CD4-positive, alpha-beta T cell treated with Interleukin-1 beta for 1 hour (primary cell): ENCODE measurements at places on chromosomes 13 and 19.

- DNase-seq: no peak
These were observed 4.5 kb downstream of the CPB2 start for GRCh38 chr13:46100191-46100815.

DNA sequence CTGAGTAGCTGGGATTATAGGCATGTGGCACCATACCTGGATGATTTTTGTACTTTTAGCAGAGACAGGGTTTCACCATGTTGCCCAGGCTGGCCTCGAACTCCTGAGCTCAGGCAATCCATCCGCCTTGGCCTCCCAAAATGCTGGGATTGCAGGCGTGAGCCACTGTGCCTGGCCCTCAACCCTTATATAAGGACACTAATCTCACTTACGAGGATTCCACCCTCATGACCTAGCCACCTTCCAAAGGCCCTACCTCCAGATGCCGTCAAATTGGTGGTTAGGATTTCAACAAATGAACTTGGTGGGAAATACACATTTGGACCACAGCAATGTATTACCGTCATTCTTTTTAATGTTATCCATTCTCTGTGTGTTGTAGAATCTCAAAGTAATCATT, 61.0 kb downstream of the ING1 start:
- no peak for DNase-seq

- DNase-seq: no peak
These were observed 149.2 kb downstream of the MIPEP start for GRCh38 chr13:23740002-23740401.

GRCh38 chr13:113766035-113766800, 7.2 kb downstream of the TMEM255B start:
- no peak for DNase-seq

GRCh38 chr13:24056616-24057137, 103.8 kb upstream of the SPATA13 start:
- DNase-seq: no peak

DNA sequence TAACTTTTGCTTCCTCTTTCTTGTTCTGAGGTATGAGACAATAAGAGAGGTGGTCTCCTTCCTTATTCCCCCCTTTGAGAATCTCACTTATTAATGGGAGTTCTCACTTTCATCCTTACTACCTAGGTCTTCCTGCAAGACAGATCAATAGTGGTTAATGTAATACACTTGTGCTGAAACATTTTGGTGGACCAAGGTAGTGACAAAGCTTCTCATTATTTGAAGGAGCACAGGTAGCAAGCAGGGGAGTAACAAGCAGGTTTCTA, 17.9 kb downstream of the ZNF700 start:
- no peak for DNase-seq

- peak; percentile 62 for DNase-seq
These were observed 7.7 kb upstream of the CIRBP start for GRCh38 chr19:1261538-1261797.

DNA sequence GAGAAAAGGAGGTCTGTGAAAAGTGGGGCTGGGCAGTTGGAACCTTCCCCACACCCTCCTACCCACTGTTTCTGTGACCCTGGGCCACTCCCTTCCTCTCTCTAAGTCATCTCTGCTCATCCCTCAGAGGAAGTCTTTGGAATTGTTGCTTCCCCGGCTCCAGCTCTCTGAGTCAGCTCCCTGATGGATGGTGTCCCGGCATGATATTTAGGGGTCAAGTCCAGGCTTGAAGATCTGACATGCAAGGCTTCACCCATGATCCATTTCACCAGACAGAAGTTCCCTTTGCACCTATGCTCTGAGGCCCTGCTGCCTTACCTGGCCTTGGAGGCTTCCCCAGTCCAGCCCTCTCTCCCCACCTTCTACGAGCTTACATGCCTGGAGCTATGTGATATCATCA, 13.3 kb downstream of the EXOC3L2 start:
- DNase-seq: no peak

GRCh38 chr13:20227288-20227687, 4.8 kb downstream of the GJB6 start:
- DNase-seq: no peak

GRCh38 chr13:111215081-111216047, 100.3 kb downstream of the ARHGEF7 start:
- DNase-seq: no peak

GRCh38 chr13:107102676-107103075, 534.7 kb upstream of the ARGLU1 start:
- no peak for DNase-seq

DNA sequence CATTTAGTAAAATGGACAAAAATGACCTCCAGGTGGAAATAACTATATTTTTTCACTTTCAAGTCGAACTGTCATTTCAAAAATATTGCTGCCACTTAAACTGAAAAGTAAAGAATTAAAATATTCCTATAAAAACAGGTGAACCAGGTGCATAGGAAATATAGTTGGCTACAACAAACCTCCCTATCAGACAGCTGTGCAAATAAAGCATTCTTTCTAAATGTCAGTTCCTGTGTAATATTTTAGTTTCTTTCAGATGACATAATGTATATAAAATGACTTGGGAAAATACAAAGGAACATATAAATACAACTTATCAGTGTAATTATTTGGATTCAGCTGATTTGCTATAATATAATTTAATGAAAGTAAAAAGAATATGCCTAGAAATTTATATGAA, 403.5 kb upstream of the GPC6 start:
- DNase-seq: no peak

GRCh38 chr19:11041966-11042627, 47.2 kb upstream of the LDLR start:
- no peak for DNase-seq

GRCh38 chr19:17553256-17553655, 2.2 kb upstream of the COLGALT1 start:
- no peak for DNase-seq
